ENCODE measurements at places on chromosomes 6 and 20.
A peak's percentile ranks its signal among the peaks of the same experiment; 100 is the strongest.

DNA sequence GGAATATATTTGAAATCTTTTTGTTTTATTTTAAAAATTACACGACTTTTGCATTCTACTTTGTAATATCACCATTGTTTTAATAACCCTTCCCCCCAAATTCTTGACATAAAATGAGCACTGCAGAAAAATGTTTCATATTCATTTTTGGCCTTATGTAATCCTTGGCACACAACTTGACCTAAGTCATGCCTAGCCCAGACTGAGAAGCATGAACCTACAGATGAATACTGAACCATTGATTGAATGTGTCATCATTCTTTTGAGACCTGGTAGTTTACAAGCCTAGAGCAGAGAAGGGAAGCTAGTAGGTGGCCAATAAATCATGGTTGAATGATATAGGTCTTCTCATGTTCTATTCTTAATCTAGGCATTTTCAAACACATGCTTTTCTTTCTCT lies 89.4 kb upstream of the EDN1 start:
- no peak for DNase-seq

DNA sequence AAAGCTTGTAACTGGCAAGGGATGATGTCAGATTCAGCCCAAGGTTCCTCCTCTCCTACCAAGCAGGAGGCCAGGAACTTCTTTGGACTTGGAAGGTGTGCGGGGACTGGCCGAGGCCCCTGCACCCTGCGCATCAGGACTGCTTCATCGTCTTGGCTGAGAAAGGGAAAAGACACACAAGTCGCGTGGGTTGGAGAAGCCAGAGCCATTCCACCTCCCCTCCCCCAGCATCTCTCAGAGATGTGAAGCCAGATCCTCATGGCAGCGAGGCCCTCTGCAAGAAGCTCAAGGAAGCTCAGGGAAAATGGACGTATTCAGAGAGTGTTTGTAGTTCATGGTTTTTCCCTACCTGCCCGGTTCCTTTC lies 14.4 kb downstream of the TNFAIP3 start:
- no peak for DNase-seq

- peak; percentile 84 for DNase-seq
Observed at GRCh38 chr20:59525500-59526241, 78.7 kb upstream of the PHACTR3 start.

DNA sequence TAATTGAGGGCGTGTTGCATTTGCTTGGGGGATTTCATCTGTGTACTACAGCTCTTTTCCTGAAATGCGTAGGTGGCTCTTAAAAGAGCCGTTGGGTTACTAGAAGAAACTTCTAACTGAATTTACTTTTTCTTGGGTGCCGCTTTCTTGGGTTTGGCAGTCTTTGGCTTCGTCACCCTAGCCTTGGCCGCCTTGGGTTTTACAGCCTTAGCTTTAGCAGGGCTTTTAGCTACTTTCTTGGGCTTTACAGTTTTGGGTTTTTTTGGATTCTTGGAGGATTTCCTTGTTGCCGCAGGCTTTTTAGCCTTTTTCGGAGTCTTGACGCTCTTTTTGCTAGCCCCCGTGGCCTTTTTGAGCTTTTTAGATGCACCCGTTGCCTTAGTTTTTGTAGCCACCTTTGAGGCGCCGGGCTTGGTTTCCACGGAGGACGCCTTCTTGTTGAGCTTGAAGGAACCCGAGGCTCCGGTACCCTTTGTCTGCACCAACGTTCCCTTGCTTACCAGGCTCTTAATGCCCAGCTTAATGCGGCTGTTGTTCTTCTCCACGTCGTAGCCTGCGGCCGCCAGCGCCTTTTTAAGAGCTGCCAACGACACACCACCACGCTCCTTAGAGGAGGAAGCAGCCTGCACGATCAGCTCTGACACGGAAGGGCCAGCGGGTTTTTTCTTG lies 54.5 kb downstream of the TRIM38 start:
- DNase-seq = no peak

- no peak for DNase-seq
Observed at GRCh38 chr20:56859039-56859800, 230.1 kb downstream of the TFAP2C start.

DNA sequence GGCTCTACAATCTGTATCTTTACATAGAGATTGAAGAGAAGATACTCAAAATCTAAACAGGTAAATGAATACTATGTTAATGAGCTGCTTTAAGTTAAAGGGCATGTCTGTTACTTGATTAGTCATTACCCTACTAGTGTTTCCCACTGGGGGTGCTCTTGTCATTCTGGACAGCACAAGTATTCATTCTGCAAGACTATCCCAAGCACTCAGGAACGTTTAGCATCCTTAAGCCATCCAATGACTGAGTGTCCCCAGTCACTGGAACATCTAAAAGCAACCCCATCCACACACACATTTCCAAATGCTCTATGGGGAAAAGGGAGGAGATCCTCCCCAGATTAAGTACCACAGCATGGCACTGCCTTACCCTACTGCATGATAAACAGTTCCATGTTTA lies 25.7 kb downstream of the EZR start:
- DNase-seq = no peak

GRCh38 chr6:2037237-2037926 lies 208.0 kb downstream of the GMDS start:
- DNase-seq = no peak

GRCh38 chr20:50120935-50121693 lies 8.2 kb upstream of the UBE2V1 start:
- peak; percentile 80 for DNase-seq

DNA sequence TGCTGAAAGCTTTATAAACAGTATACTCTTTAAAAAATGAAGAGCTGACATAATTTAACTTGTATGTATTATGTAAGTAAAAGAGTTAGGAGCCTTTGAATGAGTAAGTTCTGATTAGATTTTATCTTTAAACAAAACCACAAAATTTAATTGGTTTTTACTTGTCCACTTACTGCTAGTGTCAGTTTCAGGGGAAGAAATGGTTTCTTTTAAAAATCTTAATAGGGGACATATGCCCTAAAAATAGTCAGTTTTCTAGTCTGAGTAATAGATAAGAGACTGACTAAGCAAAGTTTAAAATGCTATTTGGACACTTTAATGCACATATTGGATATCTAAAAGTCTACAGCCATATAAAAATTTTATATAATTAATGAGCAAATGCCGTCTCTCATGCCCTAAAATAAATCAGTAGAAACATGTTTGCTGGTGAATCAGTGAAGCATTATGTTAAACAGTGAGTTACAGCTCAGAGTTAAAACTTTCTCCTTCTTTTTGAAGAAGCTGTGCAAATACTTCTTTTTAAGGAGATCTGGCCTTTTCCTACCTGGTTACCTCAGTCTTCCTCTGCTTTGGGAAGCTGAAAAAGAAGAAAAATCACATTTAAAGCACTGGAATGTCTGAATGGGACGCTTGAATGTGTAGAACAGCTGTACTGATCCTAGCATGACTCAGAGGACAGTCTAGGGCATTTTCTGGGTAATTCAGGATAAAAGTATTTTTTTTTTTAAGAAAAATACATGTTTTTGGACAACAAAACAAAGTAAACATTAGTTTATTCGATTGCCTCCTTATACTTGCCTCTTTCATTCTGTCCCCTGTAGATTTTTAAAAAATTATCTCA lies 55.3 kb downstream of the CDH26 start:
- DNase-seq = no peak

- no peak for DNase-seq
Observed at GRCh38 chr20:15806105-15806504, 767.1 kb downstream of the KIF16B start.

DNA sequence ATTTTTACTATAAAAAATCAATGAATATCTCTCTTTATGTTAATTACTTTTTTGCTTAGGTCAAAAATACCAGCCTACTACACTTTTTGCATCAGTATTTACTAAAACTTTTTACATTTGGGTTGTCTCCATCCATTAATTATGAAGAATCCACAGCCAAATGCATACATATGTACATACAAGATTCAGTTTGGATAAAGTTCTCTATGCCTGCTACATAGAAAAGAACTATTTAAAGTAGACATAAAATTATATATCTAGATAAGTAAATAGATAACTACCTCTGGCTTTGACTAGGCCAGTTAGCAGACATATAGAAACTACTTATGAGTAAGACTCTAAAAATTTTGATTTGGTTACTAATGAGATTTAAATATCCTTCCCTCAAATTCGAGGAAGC lies 12.3 kb downstream of the TDRD6 start:
- no peak for DNase-seq

DNA sequence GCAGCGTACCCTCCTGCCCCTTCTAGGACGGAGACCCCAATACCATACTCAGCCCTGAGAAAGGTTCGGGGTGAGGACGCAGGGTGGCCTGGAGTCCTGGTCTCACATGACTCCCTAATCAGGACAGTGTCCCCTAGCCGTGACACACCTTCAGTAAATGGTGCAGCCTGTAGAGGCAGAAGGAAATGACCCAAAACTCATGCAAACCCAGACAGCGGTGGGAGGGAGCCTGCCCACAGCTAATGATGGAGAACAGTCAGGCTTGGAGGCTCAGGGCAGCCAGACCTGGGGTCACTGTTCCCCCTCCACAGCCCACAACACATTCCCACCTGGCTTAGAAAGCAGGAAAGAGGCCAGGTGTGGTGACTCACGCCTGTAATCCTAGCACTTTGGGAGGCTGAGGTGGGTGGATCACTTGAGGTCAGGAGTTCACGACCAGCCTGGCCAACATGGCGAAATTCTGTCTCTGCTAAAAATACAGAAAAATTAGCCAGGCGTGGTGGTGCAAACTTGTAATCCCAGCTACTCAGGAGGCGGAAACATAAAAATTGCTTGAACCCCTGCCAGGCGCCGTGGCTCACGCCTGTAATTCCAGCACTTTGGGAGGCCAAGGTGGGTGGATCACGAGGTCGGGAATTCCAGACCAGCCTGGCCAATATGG lies 8.8 kb upstream of the HMGA1 start:
- peak; percentile 51 for DNase-seq

DNA sequence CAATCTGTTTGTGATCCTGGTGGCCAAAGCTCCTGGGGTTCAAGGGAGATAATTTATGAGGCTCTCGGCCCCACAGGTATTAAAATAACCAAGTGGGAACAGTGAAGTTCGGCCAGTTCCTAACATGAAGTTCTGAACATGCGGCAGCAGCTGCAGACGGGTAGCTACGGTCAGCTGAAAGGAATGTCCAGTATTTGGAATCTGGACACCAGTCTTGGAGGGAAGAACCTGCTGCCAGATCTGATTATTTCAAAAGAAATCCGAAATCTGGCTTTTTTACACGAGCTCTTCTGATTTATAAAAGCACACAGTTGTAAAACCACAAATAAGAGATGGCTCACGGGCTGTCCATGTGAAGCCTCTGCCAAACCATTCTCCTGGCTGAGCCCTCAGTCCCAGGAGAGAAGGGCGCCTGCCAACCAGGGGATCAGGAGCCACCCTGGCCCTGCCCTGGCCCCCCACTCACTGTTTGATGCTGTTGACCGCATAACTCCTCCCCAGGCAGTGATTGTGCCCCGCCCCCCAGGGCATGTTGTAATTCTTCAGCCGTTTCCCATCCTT lies 28.2 kb upstream of the KCNB1 start:
- no peak for DNase-seq

GRCh38 chr6:11374036-11375010 lies 141.9 kb upstream of the NEDD9 start:
- no peak for DNase-seq

GRCh38 chr6:63372951-63373533 lies 53.3 kb upstream of the LGSN start:
- no peak for DNase-seq

GRCh38 chr6:159053781-159054398 lies 9.1 kb upstream of the TAGAP start:
- peak; percentile 12 for DNase-seq

- no peak for DNase-seq
Observed at GRCh38 chr6:145241039-145241438, 494.3 kb downstream of the EPM2A start.

DNA sequence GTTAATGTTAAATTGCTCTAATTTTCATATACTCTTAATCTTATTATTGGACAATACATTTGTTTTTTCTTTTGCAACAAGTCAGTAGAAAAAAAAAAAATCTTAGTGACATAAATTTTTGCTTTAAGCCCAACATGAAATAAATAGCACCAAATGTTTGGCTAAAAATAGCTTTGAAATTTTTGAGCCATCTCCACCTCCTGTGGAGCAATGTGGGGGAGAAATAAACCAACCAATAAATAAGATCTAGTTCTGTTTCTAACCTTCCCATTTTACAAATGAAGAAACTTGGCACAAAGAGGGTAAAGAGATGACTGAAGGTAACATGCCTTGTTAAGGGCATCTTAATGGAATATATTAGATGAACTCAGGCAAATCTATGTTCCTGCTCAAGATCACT lies 91.4 kb downstream of the PRKN start:
- no peak for DNase-seq

- no peak for DNase-seq
Observed at GRCh38 chr6:96784650-96785049, 52.6 kb downstream of the GPR63 start.

DNA sequence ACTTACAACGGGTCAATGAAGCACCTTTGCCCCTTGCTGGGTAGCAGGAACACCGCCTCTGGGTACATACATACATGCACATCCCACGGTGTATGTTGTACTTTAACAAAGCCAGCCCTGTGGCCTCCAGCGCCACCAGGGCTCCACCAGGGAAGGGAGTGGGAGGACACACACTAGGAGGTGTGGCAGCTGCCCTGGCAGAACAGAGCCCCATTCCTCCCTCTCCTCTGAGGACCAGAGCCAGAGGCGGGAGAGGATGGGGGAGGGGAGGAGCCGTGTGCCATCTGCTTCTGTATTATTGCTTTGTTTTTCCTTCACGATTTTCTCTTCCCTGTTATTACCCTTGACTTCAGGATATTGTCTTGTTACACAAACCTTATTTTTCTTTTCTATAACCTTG lies 105.8 kb upstream of the TRAF3IP2 start:
- no peak for DNase-seq

GRCh38 chr6:45416700-45417099 lies 39.0 kb upstream of the SUPT3H start:
- no peak for DNase-seq

DNA sequence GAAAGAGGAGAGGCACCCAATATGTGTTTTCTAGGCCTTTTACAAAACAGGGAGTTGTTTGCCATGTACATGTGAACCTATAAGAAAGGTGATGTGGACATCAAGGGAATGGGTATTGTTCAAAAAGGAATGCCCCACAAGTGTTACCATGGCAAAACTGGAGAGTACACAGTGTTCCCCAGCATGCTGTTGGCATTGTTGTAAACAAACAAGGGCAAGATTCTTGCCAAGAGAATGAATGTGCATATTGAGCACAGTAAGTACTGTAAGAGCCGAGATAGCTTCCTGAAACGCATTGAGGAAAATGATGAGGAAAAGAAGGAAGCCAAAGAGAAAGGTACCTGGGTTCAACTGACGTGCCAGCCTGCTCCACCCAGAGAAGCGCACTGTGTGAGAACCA lies 13.1 kb downstream of the QRSL1 start:
- DNase-seq = no peak

DNA sequence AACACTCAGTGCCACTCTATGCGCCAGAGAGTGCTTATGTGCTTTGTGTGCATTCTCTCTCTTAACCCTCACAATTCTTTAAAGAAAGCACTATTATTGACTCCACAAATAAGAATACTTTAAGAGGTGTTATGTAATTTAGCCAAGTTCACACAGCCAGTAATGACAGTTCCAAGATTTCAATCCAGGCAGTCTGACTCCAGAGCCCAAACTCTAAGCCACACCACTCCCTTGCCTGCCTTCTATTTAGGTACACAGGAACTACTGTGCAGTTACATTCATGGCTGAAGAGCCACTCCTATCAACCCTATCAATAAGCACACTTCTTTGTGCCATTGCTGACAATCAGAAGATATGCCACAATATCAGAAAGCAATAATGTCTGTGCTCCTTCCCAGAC lies 93.3 kb downstream of the PTPRK start:
- DNase-seq = no peak

All from H9 (cell line).